HepG2 (cell line): ENCODE measurements at places on chromosomes 7 and 10. TPM values are rescaled to one million over a fixed set of nuclear protein-coding genes. Genes with fewer than 3 reads are reported as not detected.

Gene CYP2C8
- total RNA-seq, result 0.09 TPM in 1 of 2 replicates, not detected in the other

Gene ZMIZ2
- total RNA-seq, result 4.1 and 4.9 TPM in 2 replicates

Gene EPO
- total RNA-seq, result 9.9 and 10.3 TPM in 2 replicates

Gene FGFBP3
- 1.1 and 2.0 TPM in 2 replicates for total RNA-seq

Gene HYCC1
- 41.8 and 52.2 TPM in 2 replicates for total RNA-seq

Gene GPC2
- 0.10 and 0.64 TPM in 2 replicates for total RNA-seq

Gene UBE2H
- 15.5 and 18.7 TPM in 2 replicates for total RNA-seq

Gene IDI2
- total RNA-seq, result not detected in 2 replicates

Gene GLCCI1
- 1.6 and 1.7 TPM in 2 replicates for total RNA-seq

Gene ZNF117
- total RNA-seq, result 3.9 and 6.6 TPM in 2 replicates

Gene TBX20
- not detected in 2 replicates for total RNA-seq

Gene SCART1
- total RNA-seq, result 0.32 and 0.46 TPM in 2 replicates

Gene MKI67
- 22.9 and 54.3 TPM in 2 replicates for total RNA-seq

Gene WNT8B
- total RNA-seq, result 0.07 TPM in 1 of 2 replicates, not detected in the other

GRCh38 chr10:102632394-102633111 is 11.7 kb upstream of the TRIM8 start:
- no peak overlapping the region for H3K4me3 ChIP-seq
- no peak for DNase-seq
- H3K27ac ChIP-seq, result no peak overlapping the region
- no peaks in the 10 kb centered on the region; the same call in 2 of the 3 replicates for H3K36me3 ChIP-seq
- H3K4me1 ChIP-seq, result peaks cover 67% of the 10 kb centered on the region
- no peaks in the 10 kb centered on the region for H3K27me3 ChIP-seq

- no peaks in the 10 kb centered on the region for H3K4me1 ChIP-seq
- H3K36me3 ChIP-seq, result no peaks in the 10 kb centered on the region
- DNase-seq, result no peak
- no peak overlapping the region for H3K27ac ChIP-seq
- H3K4me3 ChIP-seq, result no peak overlapping the region
These were observed 11.3 kb downstream of the SRI start for GRCh38 chr7:88208521-88208920.

DNA sequence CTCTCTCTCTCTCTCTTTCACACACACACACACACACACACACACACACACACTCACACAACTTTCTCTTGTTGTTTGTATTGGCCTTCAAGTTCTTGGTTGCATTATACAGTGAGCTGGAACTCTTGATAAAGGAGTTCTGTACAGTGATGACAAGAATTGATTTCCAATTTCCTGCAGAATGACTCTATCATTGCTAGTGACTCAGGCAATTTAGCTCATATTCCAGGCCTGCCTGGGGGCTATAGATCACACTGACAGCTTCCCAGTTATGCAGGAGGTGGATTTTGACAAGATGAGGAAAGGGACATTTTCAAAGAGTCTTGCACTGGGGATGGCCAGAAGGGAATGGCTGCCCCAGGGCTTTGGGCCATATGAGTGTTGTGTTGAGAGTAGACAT is 508.8 kb downstream of the TYW1 start:
- no peaks in the 10 kb centered on the region for H3K4me1 ChIP-seq
- no peaks in the 10 kb centered on the region for H3K36me3 ChIP-seq
- no peak overlapping the region for H3K4me3 ChIP-seq
- no peaks in the 10 kb centered on the region for H3K27me3 ChIP-seq
- no peak overlapping the region for H3K27ac ChIP-seq
- no peak for DNase-seq

GRCh38 chr7:94280851-94281250 is 113.8 kb upstream of the COL1A2 start:
- H3K27me3 ChIP-seq, result no peaks in the 10 kb centered on the region
- H3K27ac ChIP-seq, result no peak overlapping the region
- DNase-seq, result no peak
- no peak overlapping the region for H3K4me3 ChIP-seq
- no peaks in the 10 kb centered on the region for H3K36me3 ChIP-seq
- no peaks in the 10 kb centered on the region for H3K4me1 ChIP-seq

DNA sequence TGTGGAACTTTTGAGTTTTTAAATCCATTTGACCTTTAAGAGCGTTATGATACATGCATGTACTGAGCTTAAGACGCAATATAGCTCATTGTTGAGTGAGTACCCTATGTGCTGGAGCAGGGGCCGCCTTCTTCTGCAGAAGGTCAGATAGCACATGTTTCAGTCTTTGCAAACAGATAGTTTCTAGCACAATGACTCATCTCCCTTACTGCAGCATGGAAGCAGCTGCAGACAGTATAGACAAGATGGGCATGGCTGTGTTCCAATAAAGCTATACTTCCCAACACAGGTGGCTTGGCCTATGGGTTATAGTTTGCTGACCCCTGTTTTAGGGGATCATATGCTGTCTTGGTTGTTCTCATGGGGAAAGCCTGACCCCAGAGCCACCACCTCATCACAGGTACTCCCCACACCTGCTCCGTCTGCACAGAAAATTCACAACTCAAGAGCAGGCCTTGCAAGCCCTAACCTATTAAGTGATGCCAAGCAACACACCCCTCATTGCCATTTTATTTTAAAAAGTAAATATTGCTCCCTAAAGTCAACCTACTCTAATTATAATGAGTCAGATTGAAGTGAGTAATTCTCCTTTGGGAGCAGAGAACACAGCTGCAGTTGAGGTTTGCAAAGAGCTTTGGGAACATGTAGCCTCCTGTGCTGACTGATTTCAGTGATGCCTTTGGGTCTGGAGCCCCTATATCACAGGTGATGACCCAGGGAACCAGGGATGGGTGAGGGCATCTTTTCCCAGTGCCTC is 330.1 kb downstream of the PAXIP1 start:
- peaks cover 17% of the 10 kb centered on the region; the same call in 1 of the 3 replicates for H3K27me3 ChIP-seq
- H3K4me1 ChIP-seq, result no peaks in the 10 kb centered on the region
- no peaks in the 10 kb centered on the region for H3K36me3 ChIP-seq
- no peak for DNase-seq

DNA sequence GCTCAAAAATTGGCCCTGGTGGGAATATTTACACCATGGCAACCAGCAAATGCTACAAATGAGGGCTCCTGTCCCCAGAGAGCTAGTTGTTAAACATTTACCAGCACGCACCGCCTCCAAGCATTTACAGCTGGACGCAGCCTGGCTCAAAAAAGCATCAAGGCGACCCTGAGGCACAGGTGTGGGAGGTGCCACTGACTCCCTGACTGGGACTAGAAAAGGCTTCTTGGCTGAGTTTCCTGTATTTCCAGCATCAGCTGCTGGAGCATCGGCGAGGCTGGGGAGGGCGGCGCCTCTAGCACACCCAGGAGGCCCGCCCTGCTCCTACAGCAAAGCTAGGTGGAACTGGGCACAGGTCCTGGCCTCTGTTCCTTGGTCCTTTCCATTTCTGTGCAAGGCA is 43.5 kb upstream of the ZRANB1 start:
- no peaks in the 10 kb centered on the region for H3K36me3 ChIP-seq
- no peak overlapping the region for H3K4me3 ChIP-seq
- peaks cover 27% of the 10 kb centered on the region for H3K4me1 ChIP-seq
- peak; percentile 30 for DNase-seq

- no peak overlapping the region for H3K4me3 ChIP-seq
- H3K27me3 ChIP-seq, result peaks cover 7% of the 10 kb centered on the region
- no peaks in the 10 kb centered on the region for H3K36me3 ChIP-seq
- no peak for DNase-seq
- H3K4me1 ChIP-seq, result no peaks in the 10 kb centered on the region
- H3K27ac ChIP-seq, result no peak overlapping the region
These were observed 38.5 kb downstream of the UNC5B start for GRCh38 chr10:71250842-71251241.

GRCh38 chr10:93760490-93760889 is 2.8 kb downstream of the LGI1 start:
- no peak for DNase-seq
- no peak overlapping the region for H3K27ac ChIP-seq
- H3K4me3 ChIP-seq, result no peak overlapping the region
- no peaks in the 10 kb centered on the region for H3K36me3 ChIP-seq
- peaks cover 38% of the 10 kb centered on the region; the same call in 2 of the 3 replicates for H3K27me3 ChIP-seq
- H3K4me1 ChIP-seq, result no peaks in the 10 kb centered on the region

DNA sequence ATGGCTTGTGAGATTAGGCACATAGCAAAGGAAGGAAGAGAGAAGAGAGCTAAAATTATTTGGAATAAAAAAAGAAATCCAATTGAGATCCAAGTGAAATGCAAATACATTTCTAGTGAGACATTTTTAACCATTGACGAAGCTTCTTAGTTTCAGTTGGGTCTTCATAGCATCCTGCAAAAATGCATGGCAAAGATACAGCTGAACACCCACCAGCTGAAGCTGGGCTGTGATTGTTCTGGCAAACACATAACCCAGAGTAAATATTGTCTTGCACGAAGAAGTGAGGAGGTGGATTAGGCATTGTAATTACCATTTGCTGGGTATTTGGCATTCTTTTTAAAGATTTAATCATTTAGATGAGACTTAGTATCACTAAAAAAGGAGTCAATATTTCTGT is 409.4 kb downstream of the GRM8 start:
- DNase-seq, result no peak
- H3K27me3 ChIP-seq, result no peaks in the 10 kb centered on the region

GRCh38 chr10:74909670-74910069 is 83.3 kb downstream of the KAT6B start:
- no peak overlapping the region for H3K4me3 ChIP-seq
- H3K4me1 ChIP-seq, result no peaks in the 10 kb centered on the region
- no peak for DNase-seq

GRCh38 chr10:78952686-78953085 is 116.1 kb upstream of the ZMIZ1 start:
- H3K4me1 ChIP-seq, result peaks cover 19% of the 10 kb centered on the region
- DNase-seq, result no peak
- no peaks in the 10 kb centered on the region for H3K27me3 ChIP-seq
- no peaks in the 10 kb centered on the region for H3K36me3 ChIP-seq
- H3K27ac ChIP-seq, result no peak overlapping the region

GRCh38 chr10:5360318-5360915 is 4.3 kb upstream of the UCN3 start:
- no peaks in the 10 kb centered on the region for H3K36me3 ChIP-seq
- peaks cover 48% of the 10 kb centered on the region for H3K27me3 ChIP-seq
- H3K27ac ChIP-seq, result no peak overlapping the region
- H3K4me1 ChIP-seq, result peaks cover 15% of the 10 kb centered on the region
- no peak for DNase-seq

GRCh38 chr7:115748123-115748738 is 282.3 kb downstream of the TFEC start:
- H3K36me3 ChIP-seq, result no peaks in the 10 kb centered on the region
- no peak overlapping the region for H3K4me3 ChIP-seq
- DNase-seq, result peak; percentile 41
- no peaks in the 10 kb centered on the region for H3K4me1 ChIP-seq
- H3K27ac ChIP-seq, result no peak overlapping the region

DNA sequence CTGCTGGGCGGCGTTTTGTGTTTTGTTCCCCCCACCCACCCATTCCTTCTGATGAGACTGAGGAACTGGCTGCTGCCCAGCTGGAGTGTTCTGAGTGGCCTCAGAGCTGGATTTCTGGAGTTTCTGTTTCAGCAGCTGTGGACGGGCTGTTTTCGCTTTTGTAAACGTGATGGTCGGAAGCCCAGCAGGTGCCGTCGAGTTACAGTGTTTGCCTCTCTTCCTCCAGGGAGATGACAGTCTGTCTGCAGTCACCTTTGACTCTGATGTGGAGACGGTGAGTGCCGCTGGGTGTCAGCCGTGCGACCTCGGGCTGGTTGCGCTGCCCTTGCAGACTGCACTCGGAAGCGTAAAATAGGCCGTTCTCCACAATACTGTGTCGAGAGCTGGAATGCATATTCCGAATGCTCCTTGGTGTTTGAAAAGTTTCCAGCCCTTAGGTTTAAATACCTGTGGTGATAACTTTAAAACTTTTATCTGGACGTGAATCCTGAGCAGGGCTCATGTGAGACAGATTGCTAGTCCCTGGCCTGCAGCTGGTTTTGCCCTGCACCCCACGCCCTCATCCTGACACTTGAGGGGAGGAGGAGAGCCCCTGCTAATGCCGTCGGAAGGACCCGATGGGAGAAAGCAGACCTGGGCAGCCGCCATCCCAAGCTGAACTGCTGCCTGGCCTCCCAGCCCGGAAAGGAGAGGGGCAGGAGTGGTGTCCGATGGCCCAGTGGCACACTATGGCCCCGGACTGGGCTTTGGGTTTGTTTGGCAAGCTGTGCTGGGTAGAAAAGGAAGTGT is 8.3 kb downstream of the IQCE start:
- H3K4me1 ChIP-seq, result peaks cover 19% of the 10 kb centered on the region
- no peaks in the 10 kb centered on the region for H3K36me3 ChIP-seq

GRCh38 chr10:47378183-47378510 is 5.9 kb downstream of the ZNF488 start:
- no peak for DNase-seq
- H3K27ac ChIP-seq, result no peak overlapping the region
- H3K4me3 ChIP-seq, result no peak overlapping the region
- H3K4me1 ChIP-seq, result peaks cover 19% of the 10 kb centered on the region

DNA sequence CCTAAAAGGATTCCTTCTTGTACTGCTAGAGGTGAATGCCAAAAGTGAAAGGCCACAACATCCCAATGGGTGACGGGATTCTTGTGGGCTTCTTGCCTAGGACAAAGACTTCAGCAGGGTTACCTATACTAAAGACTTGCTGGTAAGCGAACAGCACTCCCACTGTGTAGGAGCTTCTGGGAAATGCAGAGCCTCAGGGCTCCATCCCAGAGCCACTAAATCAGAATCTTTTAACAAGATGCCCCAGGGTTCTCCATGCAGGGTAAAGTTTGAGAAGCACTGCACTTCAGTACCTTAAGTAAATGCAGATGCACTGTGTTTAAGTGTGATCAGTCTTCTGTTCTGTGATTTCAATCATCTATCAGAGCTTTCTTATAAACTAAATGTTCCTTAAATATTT is 266.9 kb upstream of the KLF14 start:
- H3K27ac ChIP-seq, result no peak overlapping the region
- H3K4me3 ChIP-seq, result no peak overlapping the region
- no peaks in the 10 kb centered on the region for H3K27me3 ChIP-seq
- H3K4me1 ChIP-seq, result peaks cover 44% of the 10 kb centered on the region
- H3K36me3 ChIP-seq, result peaks cover 5% of the 10 kb centered on the region
- DNase-seq, result no peak

DNA sequence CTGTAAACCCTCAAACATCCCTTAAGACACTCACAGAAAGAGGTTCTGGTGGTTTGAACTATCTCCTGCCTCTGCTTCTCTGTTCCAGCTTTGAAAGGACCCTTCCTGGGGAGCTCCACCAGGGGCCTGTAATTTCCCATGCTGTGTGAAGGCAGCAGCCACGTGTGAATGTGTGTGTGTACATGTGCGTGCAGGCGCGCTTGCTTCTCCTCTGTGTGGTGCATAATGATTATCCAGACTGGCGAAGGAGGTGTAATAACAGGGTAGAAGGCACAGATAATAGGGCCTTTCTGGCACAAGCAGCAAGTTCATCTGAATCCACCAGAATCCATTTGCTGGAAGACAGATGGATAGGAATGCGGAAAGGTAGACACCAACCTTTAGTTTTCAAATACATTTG is 466.5 kb downstream of the GRID1 start:
- no peak for DNase-seq
- no peaks in the 10 kb centered on the region for H3K36me3 ChIP-seq
- no peak overlapping the region for H3K27ac ChIP-seq
- no peaks in the 10 kb centered on the region for H3K4me1 ChIP-seq

GRCh38 chr10:34091635-34092195 is 723.4 kb downstream of the PARD3 start:
- no peaks in the 10 kb centered on the region for H3K36me3 ChIP-seq
- no peaks in the 10 kb centered on the region for H3K4me1 ChIP-seq
- H3K4me3 ChIP-seq, result no peak overlapping the region
- DNase-seq, result no peak
- H3K27me3 ChIP-seq, result 0 out of 3 replicates have a peak, but pooled peaks cover 4% of the 10 kb centered on the region

GRCh38 chr7:106655703-106656498 is 5.1 kb downstream of the CCDC71L start:
- H3K4me3 ChIP-seq, result no peak overlapping the region
- no peaks in the 10 kb centered on the region for H3K27me3 ChIP-seq
- no peaks in the 10 kb centered on the region for H3K4me1 ChIP-seq
- no peak for DNase-seq
- no peak overlapping the region for H3K27ac ChIP-seq
- no peaks in the 10 kb centered on the region for H3K36me3 ChIP-seq
